ENCODE measurements at places on chromosomes 7 and 10.

DNA sequence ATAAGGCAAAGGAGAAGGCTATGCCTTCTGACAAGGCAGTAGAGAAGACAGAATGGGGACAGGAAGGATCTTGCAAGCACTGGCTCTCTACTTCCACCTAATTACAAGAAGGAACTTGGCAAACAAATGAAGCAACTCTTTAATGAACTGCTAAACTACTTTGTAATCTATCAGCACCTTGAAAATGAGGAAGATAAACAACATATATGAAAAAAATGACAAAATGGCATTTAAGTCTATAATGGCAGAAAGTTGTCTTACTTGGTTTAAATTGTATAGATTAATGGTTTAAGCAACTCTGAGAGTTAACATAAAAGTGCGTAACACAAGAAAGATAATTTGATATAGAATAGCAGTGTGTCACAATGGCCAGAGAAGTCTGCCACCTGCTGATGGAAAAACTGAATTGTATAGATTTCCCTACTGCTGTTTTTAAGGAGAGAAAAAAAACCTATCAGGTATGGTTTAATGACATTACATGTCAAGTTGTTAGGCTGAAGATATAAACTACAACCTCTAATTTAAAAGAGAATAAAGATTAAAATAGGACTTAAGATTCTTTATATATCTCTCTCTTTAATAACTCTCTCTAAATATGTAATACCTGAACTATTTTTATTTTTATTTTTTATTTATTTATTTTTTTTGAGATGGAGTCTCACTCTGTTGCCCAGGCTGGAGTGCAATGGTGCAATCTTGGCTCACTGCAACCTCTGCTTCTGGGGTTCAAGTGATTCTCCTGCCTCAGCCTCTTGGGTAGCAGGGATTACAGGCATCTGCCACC lies 11.8 kb downstream of the NT5C3A start:
- DNase-seq: peak; percentile 90

GRCh38 chr7:19698331-19698730 lies 10.5 kb downstream of the POLR1F start:
- DNase-seq: no peak

DNA sequence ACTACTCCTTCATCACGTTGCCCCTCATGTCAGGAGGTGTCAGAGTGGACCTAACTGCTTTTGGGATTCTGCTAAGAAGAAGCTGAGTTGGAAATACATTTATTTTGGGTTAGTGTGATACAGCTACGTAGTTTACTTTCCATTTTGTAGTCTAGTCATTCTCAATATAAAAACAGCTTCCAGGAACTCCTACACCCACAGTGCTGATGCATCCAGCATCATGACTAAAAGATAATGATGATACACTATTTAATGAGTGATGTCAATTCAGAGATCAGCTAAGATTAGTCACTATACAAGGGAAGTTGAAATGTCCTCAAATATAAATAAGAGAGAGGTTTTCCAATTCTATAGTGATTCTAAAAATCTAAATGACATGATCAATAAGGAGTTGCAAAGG lies 264.2 kb upstream of the SLC26A5 start:
- DNase-seq: no peak

DNA sequence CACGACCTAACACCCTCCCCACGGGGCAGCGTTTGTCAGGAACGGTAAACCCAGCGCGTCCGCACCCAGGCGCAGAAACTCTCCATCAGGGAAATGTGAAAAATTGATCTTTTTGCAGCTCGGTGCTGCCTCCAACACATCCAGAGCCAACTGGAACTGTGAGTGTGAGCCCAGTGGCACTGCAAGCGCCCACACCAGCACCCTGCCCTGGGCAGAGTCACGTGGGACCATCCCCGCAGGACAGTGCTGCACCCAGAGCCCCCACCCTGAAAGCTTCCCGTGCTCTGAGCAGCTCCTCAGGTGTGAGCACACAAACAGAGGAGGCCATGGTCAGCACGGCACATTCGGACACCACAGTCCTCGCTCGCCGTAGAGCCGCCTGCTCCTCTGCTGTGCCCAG lies 330.9 kb downstream of the DNAJB6 start:
- no peak for DNase-seq

DNA sequence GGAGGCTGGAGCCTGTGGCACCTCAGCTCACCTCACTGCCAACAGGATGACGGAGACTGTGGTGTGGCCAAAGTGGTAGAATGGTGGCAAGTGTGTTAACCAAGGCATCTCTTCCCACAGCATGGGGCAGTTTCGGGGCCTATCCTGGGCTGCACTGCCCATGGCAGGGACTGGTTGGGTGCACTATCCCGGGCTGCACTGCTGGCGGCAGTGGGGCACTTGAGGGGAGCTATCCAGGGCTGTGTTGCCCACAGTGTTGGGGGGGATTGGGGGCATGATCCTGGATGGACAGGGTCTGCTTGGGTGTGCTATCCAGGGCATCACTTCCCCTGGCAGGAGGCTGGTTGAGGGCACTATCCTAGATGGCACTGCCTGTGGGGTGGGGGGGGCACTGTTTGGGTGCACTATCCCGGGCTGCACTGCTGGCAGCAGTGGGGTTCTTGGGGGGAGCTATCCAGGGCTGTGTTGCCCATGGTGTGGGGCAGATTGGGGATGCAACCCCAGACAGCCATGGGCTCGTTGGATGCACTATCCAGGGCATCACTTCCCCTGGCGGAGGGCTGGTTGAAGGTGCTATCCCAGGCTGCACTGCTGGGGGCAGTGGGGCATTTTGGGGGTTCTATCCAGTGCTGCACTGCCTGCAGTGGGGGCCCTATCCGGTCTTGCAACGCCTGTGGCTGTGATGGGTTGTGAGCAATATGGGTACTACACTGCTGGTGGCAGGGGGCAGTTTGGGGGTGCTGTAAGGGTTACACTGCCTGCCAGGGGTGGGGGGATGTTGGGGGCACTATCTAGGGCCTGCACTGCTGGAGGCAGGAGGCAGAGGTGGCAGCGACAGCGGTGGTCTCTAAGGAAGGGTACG lies 129.7 kb downstream of the ZNF248 start:
- DNase-seq: no peak

- DNase-seq: no peak
These were observed 62.1 kb downstream of the PTEN start for GRCh38 chr10:87925570-87925969.

DNA sequence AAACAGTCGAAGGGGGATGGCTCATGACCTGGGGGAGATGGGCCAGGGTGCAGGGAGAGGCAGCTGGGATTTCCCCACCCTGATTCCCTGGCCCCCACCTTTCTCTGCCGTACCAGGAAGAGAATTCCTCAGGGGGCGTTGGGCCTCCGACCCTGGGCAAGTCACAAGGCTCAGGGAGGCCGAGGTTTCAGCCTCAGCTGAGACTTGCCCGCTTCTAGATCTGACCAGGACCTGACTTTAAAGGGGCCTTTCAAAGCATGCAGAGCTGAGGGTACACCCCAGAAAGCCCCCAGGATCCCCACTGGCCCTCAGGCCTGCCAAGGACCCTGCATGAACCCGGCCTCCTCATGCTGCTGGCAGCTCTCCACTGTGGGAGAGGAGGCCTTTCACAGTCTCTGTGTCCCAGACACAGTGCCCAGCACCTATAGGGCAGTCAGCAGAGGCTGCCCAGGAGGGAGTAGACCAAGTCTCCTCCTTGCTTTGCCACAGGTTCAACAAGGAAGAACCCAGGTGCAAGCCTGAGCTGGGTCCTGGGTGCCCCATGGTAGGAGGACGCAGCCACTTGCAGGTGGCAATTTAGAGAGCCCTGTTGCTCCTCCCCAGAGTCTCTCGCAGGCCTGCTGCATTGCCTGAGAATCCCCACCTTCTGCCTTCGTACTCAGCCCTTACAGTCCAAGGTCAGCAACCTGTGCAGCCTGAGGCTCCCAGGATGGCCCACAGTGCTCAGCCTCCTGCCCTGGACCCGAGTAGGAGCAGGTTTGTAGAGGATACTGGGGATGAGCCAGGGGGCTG lies 89.3 kb downstream of the CHST15 start:
- DNase-seq: no peak

DNA sequence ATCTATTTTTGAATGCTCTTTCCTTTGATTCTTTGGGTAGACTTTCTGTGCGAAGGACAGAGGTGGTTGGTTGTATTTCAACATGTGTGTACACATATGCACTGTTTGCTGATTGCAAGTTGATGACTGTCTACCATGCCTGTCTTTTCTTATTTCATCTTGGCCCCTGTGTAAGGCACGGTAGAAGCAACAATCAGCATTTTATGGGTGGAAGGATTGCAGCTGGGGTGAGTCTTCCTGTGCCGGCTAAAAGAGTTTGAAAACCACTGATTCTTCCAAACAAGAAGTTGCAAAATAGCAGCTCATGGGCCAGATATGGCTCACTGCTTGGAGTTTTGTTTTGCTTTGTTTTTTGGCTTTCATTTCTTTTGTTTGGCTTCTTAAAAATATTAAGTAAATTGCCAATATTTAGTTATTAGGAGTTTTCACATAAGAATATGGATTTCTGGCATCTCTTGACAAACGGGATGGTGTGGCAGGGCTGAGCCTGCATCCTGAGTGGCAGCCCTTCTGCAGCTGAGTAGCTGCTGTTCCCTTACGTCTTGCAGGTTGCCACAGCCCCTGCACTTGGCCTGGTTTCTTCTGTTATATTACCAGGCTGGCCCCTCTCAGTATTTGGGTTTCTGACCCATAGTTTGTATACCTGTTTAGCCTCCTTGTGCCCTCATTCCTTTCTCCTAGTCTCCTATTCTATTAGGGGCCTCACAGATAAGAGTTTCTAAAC lies 7.2 kb downstream of the ZNF862 start:
- DNase-seq: no peak

GRCh38 chr7:4257146-4258111 lies 424.7 kb upstream of the FOXK1 start:
- no peak for DNase-seq

- DNase-seq: peak; percentile 43
These were observed 168.8 kb downstream of the TMEM26 start for GRCh38 chr10:61284222-61284890.

DNA sequence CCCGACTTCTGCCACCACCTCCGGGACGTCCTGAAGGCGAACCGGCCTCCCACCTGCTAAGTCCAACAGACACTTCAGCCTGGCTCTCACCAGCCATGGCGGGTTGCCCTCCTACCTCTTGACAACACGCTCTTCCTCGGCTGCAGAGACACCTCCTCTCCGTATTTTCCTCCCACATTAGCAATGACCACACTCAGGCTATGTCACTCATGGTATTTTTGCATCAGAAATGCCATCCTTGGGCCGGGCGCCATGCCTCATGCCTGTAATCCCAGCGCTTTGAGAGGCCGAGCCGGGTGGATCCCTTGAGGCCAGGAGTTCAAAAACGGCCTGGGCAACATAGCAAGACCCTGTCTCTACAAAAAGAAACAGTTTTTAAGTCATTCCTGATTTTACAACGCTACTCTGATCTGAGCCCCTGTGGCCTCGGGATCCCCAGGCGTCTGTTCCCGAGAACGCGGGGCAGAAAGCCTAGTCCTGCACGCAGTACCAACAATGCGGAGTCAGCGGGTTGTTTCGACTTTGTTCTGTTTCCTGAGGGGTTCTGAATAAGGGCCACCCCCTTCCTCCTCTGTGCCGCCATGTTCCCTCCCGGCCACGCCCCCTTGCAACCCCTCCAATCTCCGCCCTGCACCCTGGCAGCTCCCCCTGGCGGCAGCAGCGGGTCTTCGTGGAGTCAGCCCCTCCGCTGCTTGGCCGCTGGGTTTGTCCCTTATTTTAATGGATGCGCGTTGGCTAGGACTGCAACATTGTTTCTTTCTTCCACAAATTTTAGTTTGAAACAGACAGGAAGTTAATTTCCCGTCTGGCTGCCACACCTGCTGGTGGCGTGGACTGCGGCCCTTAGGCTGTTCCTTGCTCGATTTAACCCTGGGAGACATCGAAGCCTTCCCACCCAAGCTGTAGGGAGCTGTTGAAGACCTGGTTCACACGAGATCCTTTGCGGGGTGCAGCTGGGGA lies 9.7 kb upstream of the ZFAND2A start:
- DNase-seq: peak; percentile 42

DNA sequence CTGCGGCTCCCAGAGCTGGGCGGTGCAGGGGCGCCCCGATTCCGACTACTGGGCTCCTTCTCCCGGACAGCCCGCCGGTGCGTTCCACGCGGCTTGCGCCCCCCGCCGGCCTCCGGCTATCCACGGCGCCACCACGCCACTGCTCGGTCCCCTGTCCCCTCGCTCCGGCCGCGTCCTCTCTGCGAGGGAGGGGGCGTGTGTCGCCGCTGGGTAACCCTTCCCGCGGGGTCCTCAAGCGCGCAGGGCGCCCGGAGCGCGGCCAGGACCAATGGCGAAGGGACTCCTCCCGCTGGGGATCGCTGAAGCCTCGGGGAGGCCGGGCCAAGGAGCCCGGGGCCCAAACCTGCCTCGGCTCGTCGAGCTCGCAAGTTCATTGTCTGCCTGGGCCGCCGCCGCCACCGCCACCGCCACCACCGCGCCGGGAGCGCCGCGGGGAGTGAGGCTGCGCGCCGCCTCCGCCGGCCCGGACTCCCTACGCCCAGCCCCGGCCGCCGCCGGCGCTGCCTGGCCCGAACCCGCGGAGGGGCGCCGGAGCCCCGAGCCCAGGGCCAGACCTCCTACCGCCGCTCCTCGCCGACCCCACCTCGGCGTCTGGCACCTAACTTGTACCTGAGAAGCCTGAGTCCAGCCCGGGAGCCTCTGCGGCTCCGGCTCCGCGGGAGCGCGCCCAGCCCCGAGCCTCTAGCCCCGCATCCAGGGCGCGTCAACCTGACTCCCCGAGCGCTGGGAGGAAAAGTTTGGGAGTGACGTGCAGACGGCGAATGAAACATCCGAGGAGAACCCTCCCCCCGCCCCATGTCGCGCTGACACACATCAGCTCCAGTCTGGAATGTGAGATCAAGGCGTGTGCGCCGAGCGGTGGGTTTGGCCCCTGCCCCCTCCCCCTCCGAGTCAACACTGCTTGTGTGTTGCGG lies at the start of gene CHST15:
Gene CHST15 (minus strand): TSS at position 739 of the 914 bp plus-strand sequence. CDS start 47,386 bp downstream, outside the sequence.
- DNase-seq: no peak

- DNase-seq: no peak
These were observed 50.0 kb downstream of the PRPF18 start for GRCh38 chr10:13636776-13637175.

DNA sequence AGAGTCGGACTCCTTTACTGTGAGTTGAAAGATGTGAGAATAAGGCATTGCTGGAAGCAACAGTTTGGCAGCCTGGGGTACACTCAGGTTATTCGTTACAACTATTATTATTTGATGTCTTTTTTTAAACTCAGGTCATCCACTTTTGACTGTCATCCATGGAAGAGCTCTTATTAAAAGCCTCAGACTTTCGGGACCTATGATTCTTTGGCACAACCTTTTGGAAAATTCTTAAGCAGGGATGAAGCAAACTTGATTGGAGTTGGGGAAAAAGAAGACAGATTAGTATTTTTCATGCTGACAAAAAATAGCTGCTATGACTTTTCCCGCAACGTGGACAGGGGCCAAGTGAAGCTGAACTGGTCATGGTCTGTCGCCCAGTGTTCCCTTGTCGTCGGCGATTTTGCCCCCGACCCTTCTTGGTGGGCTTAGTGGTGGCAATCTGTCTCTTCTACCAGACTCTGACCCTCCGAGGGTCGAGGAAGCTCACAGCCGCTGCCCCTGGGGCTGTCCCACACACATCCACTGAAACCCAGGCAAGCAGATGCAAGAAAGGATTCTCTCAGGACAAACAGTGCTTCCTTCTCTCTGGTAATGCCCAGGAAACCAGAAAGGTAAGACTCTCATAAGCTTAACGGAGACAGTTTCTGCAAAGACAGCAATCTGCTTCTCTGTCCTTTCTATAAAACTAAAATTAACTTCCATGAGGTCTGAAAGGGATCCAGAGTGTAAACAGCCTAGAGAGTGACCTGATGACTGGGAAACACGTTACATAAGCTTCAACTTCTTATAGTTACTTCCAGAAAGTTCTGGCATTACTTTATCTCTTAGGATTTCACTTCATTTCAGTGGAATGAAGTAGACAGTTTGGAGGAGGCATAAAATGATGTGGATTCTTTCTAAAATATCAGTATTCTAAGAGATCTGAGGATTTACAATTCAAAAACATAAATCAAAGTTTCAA lies 1.0 kb downstream of the CPED1 start:
- DNase-seq: no peak

Measured in AML-193 (cell line).